Stimulated activated CD8-positive, alpha-beta memory T cell treated with anti-CD3 and anti-CD28 coated beads, Interleukin-12 subunit alpha, Interleukin-12 subunit beta, amount 100 ng/mL, for 1 hour (primary cell): ENCODE measurements at places on chromosomes 2 and 18.

DNA sequence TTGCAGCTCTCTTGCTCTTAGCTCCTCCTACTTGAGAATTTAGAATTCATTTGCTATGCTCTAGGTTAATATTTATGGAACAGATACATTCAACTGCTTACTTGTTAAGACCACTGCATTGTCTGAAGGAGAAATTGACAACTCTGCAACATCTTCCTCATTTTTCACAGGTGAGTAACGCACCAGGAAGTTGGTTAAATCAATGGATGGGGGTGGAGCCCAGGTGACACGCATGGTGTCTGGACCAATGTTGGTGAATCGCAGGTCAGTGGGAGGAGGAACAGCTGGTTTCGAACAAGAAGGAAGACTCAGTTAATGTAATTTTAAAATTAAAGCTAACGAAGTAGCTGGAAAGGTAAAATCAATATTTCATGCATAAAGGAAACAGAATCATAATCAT lies 44.3 kb downstream of the FN1 start:
- DNase-seq: no peak

DNA sequence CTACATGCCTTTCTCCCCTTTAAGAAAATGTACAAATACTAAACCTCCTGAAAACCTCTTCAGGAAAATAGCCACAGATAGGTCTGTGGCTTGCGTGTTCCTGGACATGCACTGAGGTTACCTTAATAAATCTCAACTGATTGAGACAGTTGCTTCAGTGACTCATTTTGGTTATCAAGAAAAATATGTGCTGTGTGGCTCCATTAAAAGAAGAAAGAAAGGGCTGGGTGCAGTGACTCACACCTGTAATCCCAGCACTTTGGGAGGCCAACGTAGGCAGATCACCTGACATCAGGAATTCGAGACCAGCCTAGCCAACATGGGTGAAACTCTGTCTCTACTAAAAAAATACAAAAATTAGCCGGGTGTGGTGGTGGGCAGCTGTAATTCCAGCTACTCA lies 27.1 kb downstream of the CREG2 start:
- no peak for DNase-seq

- no peak for DNase-seq
These were observed 127.8 kb downstream of the FBXO15 start for GRCh38 chr18:74019864-74020263.

GRCh38 chr18:44791520-44791919 lies 110.8 kb downstream of the SETBP1 start:
- no peak for DNase-seq

GRCh38 chr18:10239103-10239502 lies 215.3 kb upstream of the APCDD1 start:
- no peak for DNase-seq

GRCh38 chr2:161169335-161169734 lies 9.1 kb downstream of the TANK start:
- no peak for DNase-seq

DNA sequence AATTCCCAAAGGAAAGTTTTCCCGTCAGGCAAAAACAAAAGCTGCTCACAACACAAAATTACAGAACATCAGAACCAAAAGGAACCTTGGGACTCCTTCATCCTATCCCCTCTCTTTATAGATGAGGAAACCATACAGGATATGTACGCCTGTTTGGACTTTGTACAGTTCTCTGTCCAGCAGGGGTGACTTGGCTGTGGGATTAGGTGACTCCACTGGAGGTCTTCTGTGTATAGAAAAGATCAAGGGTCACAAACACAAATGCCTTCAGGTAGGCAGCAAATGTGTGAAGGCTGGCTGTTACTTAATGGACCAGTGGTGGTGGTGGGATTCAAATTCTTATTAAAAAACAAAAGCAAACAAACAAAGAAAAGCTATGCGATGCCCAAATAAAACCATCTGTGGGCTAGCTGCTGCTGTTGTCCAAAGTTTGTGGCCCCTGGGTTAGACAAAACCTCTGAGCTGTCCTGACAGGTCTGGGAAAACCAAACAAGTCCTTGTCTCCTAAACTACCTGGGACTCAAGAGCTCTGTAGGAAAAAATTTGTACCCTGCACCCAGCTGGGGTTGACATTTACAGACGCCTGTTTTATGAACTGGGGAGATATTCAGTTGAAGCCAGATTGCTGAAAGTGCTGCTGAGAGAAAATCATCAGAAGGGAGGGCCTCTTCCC lies 1.3 kb upstream of the CEP68 start:
- no peak for DNase-seq

- DNase-seq: no peak
These were observed 86.8 kb upstream of the SP3 start for GRCh38 chr2:174051741-174052583.

DNA sequence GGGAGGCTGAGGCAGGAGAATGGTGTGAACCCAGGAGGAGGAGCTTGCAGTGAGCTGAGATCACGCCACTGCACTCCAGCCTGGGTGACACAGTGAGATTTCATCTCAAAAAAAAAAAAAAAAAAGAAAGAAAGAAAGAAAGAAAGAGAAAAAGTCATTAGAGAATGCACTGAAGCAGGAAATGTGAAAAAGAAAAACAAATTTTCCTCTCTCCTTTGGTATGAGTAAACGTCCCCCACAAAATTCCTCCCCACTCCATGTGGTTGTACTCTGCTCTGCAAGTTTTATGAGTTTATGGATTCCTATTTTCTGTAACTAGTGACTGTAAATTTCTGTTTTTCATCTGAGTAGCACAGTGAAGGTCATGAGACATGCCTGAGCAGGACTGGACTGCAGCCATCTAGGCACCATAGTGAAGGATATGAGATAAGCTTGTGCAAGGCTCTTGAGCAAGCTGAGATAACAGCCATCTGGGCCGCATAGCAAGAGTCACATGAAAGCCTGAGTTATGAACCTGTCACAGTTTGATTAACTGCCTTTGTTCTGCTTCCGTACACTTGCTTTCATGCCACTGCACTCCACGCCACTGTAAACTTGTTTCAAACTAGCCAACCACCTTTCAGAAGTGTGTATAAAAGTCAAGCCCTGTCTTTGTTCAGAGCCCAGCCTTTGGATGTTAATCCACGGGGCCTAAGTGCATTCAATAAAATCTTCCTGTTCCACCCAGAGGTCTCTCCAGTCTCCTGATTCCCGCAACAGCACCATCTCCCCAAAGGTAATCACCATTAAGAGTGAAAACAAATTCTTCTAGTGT lies 50.2 kb downstream of the SKA1 start:
- no peak for DNase-seq

- no peak for DNase-seq
These were observed 32.5 kb downstream of the MERTK start for GRCh38 chr2:111930875-111931274.

GRCh38 chr2:134370655-134371445 lies 117.0 kb downstream of the MGAT5 start:
- no peak for DNase-seq

DNA sequence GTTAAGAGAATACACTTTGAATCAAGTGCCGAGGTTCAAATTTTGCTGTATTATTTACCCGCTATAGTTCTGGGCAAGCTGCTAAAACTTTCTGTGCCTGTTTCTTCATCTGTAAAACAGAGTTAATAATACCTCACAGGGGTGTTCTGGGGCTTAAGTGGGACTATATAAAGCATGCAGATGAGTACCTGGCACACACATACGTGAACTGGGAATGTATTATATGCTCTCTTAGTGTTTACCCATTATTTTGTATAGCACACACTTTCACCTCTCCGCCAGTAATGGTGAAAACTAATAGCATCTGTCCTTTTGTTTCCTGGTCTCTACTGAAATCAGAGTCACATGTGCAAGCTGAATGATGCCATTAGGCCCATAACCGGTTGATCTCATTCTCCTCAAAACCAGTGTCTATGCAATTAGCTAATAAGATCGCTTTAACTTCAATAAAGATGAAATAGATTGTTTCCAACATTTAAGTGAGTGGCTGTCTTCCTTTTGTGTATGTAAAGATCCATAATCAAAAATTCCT lies 3.8 kb upstream of the CDKL4 start:
- no peak for DNase-seq

DNA sequence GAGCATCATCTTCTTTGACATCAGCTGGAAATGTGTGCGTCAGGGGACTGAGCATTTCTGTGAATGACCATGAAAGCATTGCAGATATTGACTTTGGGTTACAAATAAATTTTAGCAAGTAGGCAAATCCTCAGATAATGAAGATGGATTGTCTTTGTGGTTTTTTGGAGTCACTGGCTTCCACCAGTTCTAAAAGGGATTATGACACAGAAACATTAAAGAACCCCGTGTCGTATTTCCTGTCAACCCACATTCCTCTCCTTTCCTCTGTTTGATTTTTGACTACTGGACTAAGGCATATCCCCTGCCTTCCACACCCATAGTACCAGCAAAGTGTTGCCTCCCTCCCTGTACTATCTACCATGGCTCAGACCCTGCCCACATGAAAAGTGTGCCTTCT lies 268.1 kb downstream of the MYO3B start:
- DNase-seq: no peak

GRCh38 chr2:9027884-9028283 lies 24.4 kb upstream of the MBOAT2 start:
- no peak for DNase-seq

DNA sequence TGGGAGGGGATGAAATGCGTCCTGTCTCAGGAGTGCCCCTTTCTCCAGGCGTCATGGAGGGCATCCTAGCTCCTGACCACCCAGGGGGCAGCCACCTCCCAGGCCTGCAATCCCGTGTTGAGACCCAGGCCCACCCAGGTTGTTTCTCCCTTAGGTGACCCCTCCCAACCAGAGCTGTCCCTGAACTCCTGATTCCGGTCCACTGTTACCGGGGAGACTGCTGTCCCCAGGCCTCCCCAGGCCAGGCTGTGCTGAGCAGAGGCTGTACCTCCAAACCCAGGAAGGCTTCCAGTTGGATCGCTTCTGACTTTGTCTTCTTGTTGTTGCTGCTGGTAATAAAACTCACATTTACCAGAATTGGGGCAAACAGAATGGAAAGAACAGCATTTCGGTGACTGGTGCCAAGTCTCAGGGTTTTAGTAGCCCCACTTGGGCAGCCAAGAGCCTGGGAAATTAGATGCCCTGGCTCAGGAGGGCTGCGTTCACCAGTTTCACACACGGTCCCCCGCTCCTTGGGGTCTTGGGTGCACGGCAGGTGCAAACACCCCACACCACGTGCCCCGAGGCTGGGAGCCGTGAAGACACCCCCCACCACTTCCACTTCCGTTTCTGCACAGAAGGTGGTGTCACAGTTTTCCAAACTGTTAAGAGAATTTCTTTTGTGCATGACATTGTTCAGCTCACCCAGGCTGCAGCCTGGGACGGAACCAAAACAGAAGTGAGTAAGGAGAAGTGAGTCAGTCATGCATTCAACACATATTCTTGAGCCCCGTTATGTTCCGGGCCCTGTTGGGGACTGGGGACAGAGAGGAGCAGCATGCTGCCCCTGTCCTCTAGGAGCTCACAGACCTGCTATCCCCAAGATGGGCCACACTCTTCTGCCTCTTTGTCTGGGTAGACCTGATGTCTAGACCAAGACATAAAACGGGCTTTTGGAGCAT lies 29.4 kb downstream of the ITM2C start:
- no peak for DNase-seq
